ENCODE measurements at places on chromosomes 2 and 18.

- no peak for DNase-seq
These were observed 281.5 kb downstream of the AFF3 start for GRCh38 chr2:99860720-99861375.

DNA sequence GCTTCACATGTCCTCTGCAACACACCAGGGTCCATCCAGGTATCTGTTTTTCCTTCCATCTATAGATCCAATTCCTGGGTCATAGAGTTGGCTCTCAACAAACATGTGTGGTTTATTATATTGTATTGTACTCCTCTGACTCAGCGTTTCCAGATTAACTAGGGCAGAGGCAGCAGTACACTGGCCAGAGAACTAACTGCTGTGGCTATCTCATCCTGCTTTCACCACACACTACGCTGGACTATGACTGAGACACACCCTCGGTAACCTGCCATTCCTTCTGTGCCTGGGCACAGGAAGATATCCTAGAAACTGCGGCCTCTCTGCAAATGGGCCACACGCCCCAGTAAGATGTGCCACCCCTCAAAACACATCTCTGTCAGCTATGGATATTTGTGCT lies 159.8 kb upstream of the STK17B start:
- DNase-seq, result no peak

- DNase-seq, result no peak
These were observed 29.9 kb upstream of the FBLN7 start for GRCh38 chr2:112108178-112108832.

DNA sequence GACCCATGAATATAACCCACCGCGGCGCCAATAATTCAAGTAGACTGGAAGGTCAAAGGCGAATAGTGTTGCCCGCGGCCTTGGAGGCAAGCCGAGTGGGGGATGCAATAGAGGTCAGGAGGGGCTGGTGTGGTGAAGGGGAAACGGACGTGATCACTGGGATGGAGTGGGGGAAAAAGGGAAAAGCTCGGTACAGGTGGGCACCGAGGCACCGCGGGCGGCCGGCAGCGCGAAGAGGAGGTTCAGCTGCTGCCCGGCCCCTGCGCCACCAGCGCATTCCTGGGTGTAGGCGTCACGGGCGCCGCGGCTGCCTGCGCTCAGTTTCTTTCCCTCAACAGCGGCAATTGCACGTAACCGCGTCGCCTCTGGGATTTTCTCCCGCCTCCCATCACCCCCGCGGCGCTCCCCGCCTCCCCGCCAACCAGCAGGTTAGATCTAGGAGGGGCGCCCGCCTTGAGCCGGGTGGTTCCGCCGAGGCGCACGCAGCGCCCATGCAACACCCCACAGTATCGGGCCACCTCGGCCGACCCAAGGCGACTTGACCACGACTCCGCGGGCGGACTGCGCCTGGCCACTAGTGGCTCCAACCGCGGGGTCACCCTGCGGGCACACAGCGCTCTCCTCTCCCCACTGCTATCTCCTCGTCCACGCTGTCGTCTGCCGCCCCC lies 1.5 kb downstream of the RND3 start:
- no peak for DNase-seq

- no peak for DNase-seq
These were observed 2.9 kb downstream of the RNF144A start for GRCh38 chr2:6919901-6920742.

DNA sequence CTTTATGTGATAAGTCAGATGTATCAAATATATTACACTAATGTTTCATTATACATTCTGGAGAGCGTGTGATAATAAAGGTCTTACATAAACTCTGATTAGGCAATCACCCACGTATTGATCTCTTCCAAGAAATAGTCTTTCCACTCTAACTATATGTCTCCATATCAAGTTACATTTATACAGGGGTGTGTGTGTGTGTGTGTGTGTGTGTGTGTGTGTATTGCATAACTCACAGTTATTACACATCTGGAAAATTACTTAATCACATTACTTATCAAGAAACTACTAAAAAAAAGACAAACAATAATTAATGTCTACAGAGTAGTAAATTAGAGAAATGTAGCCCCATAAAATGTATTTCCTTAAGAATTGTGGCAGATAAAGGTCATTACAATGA lies 339.8 kb downstream of the CDH19 start:
- no peak for DNase-seq

DNA sequence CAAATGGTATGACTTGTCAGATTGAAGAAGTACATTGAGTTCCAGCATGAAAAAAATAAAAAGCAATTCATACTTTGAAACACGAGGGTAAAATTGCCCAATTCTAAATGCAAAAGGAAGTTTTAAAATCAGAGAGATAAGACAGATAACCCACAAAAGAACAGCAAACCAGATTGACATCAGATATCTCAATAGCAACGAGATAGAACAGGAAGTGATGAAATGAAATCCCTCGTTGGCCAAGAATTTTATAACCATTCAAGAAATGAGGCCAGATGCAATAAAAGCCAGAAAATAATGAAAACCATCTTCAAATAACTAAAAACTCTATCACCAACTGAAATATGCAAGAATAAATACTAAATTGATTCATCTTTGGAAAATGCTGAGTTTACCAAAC lies 172.8 kb downstream of the CD226 start:
- no peak for DNase-seq

DNA sequence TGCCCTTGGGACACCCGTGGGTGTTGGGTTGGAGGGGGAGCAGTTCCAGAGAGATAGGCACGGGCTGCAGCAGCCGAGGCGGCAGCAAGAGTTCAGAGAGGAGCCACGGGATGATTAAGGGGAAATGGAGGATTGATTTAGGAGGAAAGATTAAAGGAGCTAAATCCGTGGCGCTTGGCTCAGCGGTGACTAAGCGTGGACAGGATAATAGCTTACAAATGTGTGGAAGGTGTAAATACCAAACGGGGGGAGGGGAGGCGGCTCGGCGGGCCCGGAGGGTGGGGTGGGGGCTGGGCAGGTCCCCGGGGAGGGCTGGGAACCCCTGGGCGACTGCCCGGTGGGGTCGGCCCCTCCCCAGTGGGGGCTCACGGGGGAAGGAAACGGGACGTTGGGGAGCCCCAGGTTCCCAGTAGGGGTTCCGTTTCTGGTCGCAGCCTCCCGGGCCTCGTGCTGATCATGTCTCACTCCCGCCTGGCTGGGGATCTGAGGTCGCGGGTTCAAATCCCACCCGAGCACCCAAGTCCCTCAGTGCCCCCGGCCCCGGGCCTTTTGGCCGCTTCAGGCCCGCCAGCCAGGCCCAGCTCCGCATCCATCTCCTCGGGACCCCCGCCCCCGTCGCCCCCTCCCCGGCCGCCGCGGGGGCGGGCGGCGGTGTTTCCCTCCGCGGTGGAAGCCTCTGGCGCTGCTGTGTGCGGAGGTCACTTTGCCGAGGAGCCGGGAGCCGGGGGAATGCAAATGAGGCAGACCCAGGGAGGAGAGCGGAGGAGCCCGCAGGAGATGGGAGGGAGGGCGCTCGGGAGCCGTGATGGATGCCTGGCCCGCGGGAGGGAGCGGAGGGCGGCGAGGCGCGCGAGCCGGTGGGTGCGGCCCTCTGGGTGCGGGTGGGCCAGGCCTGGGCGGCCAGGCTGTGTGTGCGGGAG lies 8.1 kb downstream of the ASIC4 start:
- DNase-seq, result no peak

DNA sequence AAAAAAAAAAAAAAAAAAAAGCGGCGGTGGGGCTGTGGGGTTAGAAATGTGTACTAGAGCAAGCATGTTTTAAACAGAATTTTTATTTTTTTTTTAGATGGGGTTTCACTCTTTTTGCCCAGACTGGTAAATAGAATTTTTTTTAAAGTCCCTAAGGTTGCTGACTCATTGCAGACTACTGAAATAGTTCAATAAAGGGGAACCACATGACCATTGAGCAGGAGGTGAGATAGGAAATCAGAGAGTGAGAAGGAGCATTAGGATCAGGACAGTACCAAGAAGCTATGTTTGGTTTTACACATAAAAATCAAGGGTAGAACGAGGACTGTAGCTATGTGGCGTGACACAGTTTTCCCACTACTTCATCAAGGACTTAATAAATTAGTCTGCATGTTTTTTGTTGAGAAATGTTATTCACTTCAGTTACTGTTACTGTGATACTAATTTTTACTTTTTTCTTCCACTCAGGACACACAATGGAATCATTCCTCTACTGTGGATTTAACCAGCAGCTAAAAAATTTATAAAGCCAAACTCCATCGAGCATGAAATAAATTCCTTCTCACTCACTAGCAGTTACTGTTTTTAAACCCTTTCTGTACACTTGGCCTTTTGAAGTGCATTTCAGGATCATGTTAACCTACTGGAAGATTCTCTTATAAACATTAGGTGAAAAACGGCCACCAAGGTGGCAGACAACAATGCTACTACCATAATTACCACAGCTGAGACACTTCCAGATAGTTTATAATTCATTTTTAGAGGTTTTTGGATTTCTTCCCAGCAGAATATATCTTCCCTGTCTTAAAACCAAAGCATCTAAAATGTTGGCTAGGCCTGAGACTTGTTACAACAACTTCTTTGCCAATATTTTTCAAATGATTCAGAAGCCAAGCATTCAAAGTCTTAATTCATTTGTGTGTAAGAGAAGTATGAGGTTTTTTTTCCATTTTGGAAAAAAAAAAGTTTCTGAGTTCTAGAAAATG lies 33.2 kb downstream of the LAMA1 start:
- no peak for DNase-seq

- DNase-seq, result no peak
These were observed 12.9 kb downstream of the IER3IP1 start for GRCh38 chr18:47163241-47163640.

GRCh38 chr18:10511236-10511635 lies 14.6 kb upstream of the NAPG start:
- no peak for DNase-seq

GRCh38 chr2:230362030-230362691 lies 35.2 kb downstream of the SP140L start:
- no peak for DNase-seq

- no peak for DNase-seq
These were observed 1.8 kb downstream of the SERPINB13 start for GRCh38 chr18:63588909-63589308.

DNA sequence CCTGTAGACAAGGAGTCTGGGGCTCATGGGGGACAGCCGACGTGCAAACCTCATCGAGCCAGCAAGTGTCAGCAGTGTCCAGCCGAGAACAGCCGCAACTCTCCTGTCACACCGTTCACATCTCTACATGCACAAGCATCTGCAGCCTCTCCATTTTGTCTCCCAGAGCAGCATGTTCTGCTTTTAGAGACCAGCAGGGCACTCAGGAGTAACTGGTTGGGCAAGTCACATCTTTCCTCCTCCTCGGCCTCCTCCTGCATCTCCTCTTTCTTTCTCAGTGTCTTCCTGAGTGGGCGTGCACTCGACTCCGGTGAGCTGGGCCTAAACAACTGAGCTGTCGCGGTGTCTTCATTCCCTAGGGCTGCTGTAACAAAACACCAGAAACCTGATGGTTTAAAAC lies 249.9 kb downstream of the SH3BP4 start:
- DNase-seq, result no peak

GRCh38 chr18:63187223-63187574 lies 132.4 kb downstream of the BCL2 start:
- no peak for DNase-seq

- DNase-seq, result no peak
These were observed 10.6 kb upstream of the FAM117B start for GRCh38 chr2:202624133-202624532.

GRCh38 chr2:227058888-227059399 lies 105.1 kb downstream of the COL4A4 start:
- DNase-seq, result no peak

- no peak for DNase-seq
These were observed 75.9 kb upstream of the LCLAT1 start for GRCh38 chr2:30371028-30371689.

GRCh38 chr2:217683106-217683870 lies 319.5 kb downstream of the TNS1 start:
- no peak for DNase-seq

Data from hypothalamus (tissue), 51 donors.